ENCODE measurements at places on chromosomes 13 and 19. TPM values are rescaled to one million over a fixed set of nuclear protein-coding genes. Genes with fewer than 3 reads are reported as not detected.

The TMEM143 gene
- 16.6 TPM for total RNA-seq

The KLK4 gene
- total RNA-seq, result 0.76 TPM

The CPB2 gene
- total RNA-seq, result not detected

The ZNF581 gene
- 67.2 TPM for total RNA-seq

The ZNF527 gene
- total RNA-seq, result 4.0 TPM

The SHISA7 gene
- total RNA-seq, result 1.4 TPM

The WDR87 gene
- total RNA-seq, result not detected

The ZNF682 gene
- 17.4 TPM for total RNA-seq

The TGFB1 gene
- total RNA-seq, result 7.9 TPM

DNA sequence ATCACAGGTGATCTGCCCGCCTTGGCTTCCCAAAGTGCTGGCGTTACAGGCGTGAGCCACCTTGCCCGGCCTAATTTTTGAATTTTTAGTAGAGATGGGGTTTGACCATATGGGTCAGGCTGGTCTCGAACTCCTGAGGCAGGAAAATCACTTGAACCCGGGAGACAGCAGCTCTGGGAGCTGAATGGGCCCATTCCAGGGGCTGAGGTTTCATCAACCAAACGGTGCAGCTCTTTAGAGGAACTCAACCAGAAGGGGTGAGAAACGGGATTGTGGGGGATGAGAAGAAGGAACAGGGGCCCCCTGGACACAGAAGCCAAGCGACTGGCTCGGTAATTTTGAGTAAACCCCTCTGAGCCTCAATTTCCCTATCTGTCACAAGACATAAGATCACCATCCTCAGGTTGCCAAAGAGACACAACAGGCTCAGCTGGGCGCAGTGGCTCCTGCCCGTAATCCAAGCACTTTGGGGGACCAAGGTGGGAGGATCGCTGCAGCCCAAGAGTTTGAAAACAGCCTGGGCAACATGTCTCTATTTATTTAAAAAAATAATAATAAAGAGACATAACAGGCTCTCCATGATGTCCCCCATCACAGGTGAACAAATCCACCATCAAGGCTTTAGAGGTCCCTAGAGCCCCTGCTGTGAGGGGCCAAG is 562 bp downstream of the IQCN start:
- peaks cover 16% of the 10 kb centered on the region for H3K4me1 ChIP-seq
- DNase-seq, result no peak
- no peaks in the 10 kb centered on the region for H3K27me3 ChIP-seq
- H3K27ac ChIP-seq, result no peak overlapping the region

DNA sequence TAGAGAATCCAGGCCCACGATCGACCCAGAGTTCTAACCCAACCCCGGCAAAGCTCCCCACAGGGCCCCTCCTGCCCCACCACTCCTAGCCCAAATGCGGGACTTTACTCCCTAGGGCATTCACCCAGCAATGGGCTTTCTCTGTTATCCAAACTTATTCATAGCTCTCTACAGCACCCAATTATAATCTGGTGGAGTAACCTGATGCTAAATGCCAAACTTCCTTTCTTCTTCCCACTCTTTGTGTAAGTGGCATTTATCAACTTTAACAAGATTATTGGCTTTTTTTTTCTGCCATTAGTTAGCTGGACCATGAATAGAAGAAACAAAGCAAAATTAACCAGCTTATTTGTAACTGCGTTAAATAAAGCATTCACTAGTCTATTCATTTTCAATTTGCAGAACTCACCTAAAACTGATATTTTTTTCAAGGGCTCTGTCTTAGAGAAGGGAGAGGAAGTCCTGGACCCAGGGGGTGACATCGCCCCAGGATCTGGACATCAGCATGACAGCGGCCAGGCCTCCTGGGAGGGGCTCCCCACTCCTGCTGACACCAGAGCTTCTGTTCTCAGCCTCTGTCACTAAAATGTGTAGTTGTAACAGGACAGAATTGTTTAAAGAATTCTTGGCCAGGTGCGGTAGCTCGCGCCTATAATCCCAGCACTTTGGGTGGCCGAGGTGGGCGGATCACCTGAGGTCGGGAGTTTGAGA is 1.5 kb downstream of the FAM124A start:
- H3K4me3 ChIP-seq, result peak overlapping the region; percentile 78
- peaks cover 6% of the 10 kb centered on the region for H3K36me3 ChIP-seq
- H3K27ac ChIP-seq, result peak overlapping the region; percentile 73
- peaks cover 76% of the 10 kb centered on the region for H3K4me1 ChIP-seq

DNA sequence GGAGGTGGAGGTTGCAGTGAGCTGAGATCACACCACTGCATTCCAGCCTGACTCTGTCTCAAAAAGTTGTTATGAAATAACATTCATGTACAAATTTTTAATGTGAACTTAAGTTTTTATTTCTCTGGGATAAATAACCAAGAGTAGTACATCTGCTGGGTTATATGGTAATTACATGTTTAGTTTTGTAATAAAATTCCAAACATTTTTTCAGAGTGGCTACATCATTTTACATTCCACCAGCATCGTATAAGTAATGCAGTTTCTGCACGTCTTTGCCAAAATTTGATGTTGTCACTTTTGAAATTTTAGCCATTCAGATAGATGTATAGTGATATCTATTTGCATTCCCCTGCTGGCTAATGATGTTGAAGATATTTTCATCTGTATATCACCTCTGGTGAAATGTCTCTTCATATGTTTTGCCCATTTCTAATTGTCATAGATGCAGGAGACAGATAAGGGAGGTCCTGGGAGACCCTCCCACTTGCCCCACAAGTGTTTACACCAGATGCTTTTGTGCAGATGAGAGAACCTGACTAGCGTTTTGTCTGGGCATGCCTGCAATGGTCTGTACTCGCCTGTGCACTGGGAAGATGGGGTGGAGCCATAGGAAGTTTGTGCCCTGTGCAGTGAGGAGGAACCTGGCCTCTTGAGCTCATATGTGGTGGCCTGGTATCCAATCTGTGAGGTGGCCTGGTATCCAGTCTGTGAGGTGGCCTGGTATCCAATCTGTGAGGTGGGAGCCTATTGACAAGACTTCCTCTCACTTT is 12.7 kb upstream of the KBTBD6 start:
- H3K27ac ChIP-seq, result no peak overlapping the region
- no peak for DNase-seq
- 0 out of 2 replicates have a peak, but pooled peaks cover 3% of the 10 kb centered on the region for H3K4me1 ChIP-seq
- peaks cover 20% of the 10 kb centered on the region for H3K36me3 ChIP-seq
- no peaks in the 10 kb centered on the region for H3K27me3 ChIP-seq

DNA sequence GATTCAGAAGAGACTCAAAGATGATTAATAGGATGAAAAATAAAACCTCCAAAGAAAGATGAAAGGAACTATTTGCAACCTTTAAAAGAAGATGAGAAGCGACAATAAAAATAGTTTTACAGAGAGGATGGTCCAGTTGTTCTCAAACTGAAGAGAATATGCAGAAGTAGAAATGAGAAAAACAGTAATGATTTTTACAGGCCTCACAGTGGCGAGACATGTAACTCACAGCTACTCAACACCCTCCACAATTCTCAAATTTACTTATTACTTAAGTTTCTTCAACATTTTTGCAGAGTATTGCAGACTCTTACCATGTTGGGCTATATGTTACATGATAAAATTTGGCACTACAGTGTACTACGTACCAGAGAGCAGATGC is 20.8 kb downstream of the NUFIP1 start:
- 0 out of 2 replicates have a peak, but pooled peaks cover 4% of the 10 kb centered on the region for H3K4me1 ChIP-seq
- no peak overlapping the region for H3K27ac ChIP-seq
- peaks cover 30% of the 10 kb centered on the region for H3K36me3 ChIP-seq
- H3K27me3 ChIP-seq, result no peaks in the 10 kb centered on the region
- DNase-seq, result no peak

DNA sequence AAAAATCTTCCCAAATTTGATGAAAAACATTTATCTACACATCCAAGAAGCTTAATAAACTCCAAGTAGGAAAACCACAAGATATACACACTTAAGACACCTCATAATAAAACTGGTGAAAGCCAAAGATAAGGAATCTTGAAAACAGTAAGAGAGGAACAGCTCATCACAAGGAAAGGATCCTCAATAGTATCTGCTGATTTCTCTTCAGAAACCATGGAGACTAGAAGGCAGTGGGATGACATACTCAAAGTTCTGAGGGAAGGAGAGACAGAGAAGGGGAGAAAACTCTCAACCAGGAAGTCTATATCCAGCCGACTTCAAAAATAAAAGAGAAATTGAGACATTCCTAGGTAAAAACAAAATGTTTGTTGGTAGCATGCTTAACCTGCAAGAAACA is 45.7 kb downstream of the LNX2 start:
- H3K27me3 ChIP-seq, result no peaks in the 10 kb centered on the region
- no peak overlapping the region for H3K4me3 ChIP-seq
- no peaks in the 10 kb centered on the region for H3K36me3 ChIP-seq
- no peak overlapping the region for H3K27ac ChIP-seq

- no peak for DNase-seq
- H3K4me1 ChIP-seq, result no peaks in the 10 kb centered on the region
- no peak overlapping the region for H3K4me3 ChIP-seq
- no peaks in the 10 kb centered on the region for H3K36me3 ChIP-seq
These were observed 34.7 kb upstream of the WDFY2 start for GRCh38 chr13:51549593-51549992.

DNA sequence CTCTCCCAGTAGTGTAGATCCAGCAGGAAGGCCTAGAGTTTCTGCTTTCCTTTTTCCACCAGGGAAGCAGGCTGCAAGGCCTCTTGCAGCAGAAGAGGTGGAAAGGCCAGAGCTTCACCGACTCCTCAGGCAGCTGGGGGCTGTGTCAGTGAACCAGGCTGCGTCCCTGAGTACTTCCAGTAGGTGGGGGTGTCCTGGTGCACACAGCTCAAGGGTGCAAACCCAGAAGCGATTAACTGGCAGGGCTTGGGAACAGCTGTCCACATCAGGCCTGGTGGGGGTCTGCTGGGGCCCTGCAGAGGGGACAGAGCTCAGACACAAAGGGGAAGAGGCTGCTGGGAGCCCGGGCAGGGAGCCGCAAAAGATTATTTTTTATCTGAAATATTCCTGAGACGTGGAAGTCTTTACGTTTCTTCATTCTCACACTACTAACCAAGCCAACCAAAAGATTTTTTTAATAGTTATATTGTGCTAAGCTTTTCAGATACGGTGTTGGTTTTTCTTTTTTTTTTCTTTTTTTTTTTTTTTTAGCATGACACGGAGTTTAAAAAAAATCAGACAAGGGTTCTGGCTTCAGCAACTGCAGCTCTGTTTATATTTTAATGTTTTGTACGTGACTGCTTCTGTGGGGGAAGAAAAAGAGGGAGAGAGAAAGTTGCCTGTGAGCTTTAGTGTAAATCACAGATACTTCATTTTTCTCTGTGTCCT is 11.0 kb downstream of the TSHZ3 start:
- no peaks in the 10 kb centered on the region for H3K27me3 ChIP-seq
- no peak overlapping the region for H3K27ac ChIP-seq
- H3K4me3 ChIP-seq, result no peak overlapping the region
- peak; percentile 89 for DNase-seq
- H3K4me1 ChIP-seq, result peaks cover 52% of the 10 kb centered on the region
- H3K36me3 ChIP-seq, result no peaks in the 10 kb centered on the region

DNA sequence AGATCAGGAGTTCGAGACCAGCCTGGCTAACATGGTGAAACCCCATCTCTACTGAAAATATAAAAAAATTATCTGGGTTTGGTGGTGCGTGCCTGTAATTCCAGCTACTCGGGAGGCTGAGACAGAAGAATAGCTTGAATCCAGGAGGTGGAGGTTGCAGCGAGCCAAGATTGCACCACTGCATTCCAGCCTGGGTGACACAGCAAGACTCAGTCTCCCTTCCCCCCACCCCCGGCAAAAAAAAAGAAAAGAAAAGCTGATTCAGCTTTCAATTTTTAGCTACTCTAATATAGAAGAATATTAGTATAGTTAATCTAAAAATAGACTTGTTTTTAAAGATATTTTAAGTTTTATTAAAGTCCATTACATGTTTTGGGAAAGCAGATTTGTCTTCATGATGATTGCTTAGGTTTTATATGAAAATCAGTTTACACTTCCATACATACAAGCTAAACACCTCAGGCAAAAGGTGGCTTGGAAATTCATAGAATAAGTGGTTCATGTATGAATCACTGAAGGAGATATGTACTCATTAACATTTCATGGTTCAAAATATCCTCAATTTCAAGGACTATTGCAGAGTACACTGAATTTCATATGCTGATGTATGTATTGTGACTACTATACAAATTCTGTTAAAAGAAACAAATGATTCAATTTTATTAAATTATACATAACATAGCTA is 165.2 kb downstream of the TDRD3 start:
- H3K27ac ChIP-seq, result no peak overlapping the region
- H3K36me3 ChIP-seq, result no peaks in the 10 kb centered on the region
- no peak for DNase-seq
- H3K4me3 ChIP-seq, result no peak overlapping the region
- H3K27me3 ChIP-seq, result no peaks in the 10 kb centered on the region

DNA sequence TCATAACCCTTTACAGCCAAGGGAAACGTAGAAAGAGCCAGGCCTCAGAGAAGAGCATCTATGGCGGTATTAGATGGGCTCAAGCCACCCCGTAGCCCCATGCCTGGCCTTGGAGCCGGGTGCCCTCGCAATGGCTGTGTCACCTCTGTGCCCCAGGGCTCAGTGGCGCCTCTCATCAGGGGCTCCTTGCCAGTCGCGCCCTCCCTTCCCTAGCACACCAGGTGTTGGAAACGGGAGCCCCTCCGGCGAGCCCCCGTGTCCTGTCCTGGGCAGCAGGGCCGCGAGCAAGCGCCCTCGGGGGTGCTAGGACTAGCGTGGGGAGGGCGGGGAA is 453 bp downstream of the ZNF256 start:
- peaks cover 4% of the 10 kb centered on the region for H3K36me3 ChIP-seq
- peak overlapping the region; percentile 74 for H3K27ac ChIP-seq
- H3K27me3 ChIP-seq, result no peaks in the 10 kb centered on the region
- H3K4me3 ChIP-seq, result peak overlapping the region; percentile 98
- DNase-seq, result no peak

GRCh38 chr19:3954107-3954506 is 16.8 kb downstream of the DAPK3 start:
- no peak overlapping the region for H3K4me3 ChIP-seq
- H3K36me3 ChIP-seq, result 0 out of 2 replicates have a peak, but pooled peaks cover 6% of the 10 kb centered on the region

DNA sequence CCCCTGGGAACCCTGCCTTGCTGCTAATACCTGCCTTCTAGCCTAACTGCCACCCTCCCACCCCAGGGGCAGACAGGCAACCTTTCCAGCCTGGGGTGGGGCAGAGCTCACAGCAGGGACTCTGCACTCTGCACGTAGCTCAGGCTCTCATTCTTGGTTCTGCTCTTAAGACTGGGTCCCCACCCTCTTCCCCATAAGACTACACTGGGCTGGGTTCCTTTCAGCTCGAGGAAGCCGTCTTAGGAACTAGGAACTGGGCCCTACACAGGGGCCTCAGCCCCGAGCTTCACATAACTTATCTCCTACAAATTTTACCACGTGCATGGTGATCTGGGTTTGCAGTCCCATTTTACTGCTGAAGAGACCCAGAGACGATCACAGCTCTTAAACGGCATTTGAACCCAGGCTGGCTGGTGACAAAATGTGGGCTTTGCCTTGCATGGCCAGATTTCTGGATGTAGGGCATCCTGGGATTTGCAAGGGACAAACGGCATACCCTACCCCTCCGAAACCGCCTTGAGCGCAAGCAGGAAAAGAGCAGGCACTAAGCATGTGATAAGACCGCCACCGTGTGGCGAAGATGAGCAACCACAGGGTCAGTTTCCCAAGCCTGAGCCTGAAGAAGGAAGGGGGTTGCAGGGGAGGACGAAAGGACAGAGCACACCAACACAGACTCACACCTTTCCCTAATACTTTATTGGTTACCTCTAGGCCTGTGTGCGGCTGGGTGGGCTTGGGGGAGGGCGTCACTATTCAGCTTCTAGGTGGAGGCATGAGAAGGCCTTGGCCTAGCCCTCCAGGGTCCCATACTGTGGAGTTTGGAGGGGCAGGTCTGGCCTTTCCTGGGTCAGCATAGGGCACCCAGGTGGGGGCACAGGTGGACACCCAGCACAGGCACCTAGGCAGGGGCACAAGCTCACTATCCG is 5.1 kb downstream of the JUNB start:
- H3K4me3 ChIP-seq, result peak overlapping the region; percentile 6
- peaks cover 9% of the 10 kb centered on the region for H3K36me3 ChIP-seq
- H3K27ac ChIP-seq, result no peak overlapping the region
- DNase-seq, result peak; percentile 96

Measured in GM23338 (cell line).